COLO829 (cell line): ENCODE measurements at places on chromosomes 2 and 18.

- no peak for DNase-seq
These were observed 385.3 kb downstream of the IRS1 start for GRCh38 chr2:226414335-226414734.

- no peak for DNase-seq
These were observed 63.5 kb upstream of the TAF1B start for GRCh38 chr2:9779596-9780264.

GRCh38 chr2:197596766-197597165, 78.6 kb downstream of the RFTN2 start:
- DNase-seq = no peak

GRCh38 chr18:48951448-48952286, 902 bp upstream of the SMAD7 start:
- no peak for DNase-seq

DNA sequence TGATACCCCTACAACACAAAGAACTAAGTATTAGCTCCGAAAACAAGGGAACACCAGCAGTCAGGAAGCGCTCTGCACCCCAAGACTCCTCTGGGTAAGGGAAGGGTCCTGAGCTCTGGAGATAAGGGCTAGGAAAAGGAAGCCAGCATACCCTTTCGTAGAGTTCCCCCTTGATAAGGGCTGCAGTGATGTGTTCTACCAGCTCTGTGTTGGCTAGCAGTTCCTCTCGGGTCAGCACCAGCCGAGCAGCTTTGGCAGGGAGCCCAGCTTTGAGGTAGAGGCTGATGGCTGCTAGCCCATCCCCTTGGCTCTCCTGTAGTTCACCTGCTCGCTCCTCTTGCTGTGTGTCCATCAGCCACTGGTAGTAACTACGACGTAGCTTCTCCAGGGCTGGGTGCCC, 18.9 kb downstream of the KRTCAP3 start:
- DNase-seq = no peak

DNA sequence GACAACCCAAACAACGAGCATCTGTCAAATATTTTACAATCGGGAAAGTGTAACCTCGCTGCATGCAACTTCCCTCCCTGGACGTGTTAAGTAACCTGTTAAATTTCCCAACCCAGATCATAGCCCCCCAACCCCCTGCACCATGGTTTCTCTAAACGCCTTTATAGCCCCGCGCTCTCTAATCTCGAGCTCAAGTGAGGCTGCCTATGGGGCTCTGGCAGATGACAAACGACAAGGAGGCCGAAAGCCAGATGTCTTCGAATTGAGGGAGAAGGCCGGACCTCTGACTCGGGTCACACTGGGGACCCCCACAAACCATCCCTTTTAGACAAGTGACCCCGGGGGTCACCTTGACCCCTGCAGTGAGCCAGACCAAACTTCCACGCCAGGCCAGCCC, 526 bp downstream of the COX7A2L start:
- no peak for DNase-seq

GRCh38 chr2:111199840-111200239, 79.1 kb downstream of the BCL2L11 start:
- DNase-seq = no peak

DNA sequence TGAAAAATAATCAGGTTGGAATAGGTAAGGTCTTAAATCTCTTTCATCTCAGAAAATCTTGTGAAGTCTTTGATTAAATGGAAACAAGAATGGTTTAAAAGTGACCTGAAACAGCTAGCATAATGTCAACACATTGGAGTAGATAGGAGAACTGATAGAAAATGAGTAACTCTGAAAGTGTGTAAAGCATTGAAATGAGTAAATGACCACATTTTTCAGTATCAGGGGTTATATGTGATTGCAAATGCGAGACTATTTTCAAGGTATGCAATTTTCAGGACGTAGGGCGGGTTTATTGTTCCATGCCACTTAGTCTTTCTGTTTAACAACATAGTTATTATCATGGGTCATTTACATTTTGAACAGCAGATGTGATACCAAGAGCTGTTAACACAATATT, 1383.2 kb downstream of the LRP1B start:
- no peak for DNase-seq

GRCh38 chr2:49753344-49753985, 599.1 kb upstream of the FSHR start:
- peak; percentile 43 for DNase-seq

DNA sequence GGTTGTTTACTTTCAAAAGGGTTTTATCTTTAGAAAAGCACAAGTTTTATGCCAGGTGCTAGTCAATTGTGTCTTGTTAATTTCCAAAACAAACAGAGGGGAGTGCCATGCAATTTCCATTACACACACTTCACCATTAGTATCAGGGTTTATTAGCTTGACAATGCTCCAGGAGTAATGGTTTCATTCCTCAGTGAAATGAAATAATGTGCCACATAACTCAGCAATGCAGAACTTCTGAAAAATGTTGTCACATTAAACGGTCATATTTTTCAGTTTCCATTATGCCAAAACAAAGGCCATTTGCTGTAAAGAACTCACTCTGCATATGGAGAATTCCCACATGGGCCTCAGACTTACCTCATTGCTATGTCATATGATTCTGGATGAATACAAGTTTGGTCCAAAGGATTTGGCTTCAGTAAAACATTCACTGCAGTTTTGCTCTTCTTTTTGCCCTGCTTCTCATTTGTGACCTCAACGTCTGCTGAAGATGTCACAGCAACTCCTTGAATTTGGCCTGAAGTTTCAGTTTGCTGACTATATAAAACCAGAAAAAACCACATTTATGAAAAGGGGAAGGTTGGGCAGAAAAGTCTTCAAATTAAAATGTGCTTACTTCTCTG, 198.2 kb downstream of the SRBD1 start:
- DNase-seq = no peak

DNA sequence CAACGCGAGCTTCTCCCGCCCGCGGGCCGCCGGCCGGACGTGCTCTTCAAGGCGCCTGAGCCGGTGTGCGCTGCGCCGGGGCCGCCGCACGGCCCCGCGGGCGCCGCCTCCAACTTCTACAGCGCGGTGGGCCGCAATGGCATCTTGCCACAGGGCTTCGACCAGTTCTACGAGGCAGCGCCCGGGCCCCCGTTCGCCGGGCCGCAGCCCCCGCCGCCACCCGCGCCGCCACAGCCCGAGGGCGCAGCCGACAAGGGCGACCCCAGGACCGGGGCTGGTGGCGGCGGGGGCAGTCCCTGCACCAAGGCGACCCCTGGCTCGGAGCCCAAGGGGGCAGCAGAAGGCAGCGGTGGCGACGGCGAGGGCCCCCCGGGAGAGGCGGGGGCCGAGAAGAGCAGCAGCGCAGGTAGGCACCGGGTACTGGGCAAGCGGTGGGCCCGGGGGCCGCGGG, 676 bp downstream of the HOXD11 start:
- no peak for DNase-seq

DNA sequence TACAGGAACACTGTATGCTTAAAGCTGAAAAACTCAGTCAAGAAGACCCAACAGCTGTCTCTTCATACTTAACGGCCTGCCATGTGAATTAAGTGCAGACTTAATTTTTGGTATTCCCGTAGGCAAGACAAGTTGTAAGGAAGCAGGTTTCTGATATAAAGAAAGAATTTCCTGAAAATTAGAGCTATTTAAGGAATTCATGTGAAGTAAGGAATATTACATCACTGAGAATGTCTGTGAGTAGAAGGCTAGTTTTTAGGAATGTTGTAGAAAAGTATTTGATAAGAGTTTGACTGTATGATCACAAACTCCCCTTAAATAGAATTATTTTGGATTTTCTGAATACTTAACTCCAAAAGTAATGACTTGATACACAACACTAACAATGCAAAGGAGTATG, 51.0 kb downstream of the WDR33 start:
- no peak for DNase-seq

GRCh38 chr2:37742286-37742685, 70.8 kb upstream of the CDC42EP3 start:
- DNase-seq = no peak

- DNase-seq = no peak
These were observed 28.0 kb upstream of the ARHGEF4 start for GRCh38 chr2:130808482-130809268.

DNA sequence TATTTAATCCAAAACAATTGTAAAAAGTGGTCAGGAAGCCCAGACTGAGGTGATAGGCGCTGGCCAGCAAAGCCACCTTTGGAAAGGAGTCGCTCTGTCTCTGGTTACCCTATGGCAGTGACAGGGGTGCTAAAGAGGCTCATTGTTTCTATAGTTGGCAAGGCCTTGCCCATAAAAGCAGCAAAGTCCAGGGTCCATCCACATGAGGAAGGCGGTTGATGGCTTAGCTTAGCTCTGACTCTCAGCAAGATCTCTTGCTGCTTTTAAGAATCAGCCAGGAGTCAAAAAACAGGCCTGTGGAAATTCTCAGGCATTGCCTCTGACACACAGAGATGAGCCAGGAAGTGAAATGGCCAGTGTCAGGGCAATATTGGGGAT, 57.8 kb upstream of the CYP26B1 start:
- no peak for DNase-seq

- DNase-seq = no peak
These were observed 112.5 kb upstream of the CREB1 start for GRCh38 chr2:207417301-207417718.

DNA sequence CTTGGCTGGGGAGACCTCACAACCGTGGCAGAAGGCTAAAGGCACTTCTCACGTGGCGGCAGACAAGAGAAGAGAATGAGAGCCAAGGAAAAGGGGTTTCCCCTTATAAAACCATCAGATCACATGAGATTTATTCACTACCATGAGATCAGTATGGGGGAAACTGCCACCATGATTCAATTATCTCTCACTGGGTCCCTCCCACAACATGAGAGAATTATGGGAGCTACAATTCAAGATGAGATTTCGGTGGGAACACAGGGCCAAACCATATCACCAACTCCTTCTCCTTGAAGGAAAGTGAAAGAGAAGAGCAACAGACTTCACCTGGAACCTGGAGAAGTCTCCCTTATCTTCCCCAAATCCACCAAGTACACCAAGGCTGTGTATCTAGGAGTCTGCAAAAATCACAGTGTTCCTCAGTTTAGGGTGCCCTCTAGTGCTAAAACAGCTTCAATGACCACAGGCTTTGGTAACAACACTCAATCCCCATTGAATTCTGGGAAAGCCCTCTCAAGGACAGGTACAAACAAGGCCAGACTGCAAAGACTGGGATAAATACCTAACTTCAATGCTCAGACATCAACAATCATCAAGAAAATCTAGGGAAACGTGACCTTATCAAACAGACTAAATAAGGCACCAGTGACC, 148.8 kb upstream of the SRD5A2 start:
- peak; percentile 27 for DNase-seq

DNA sequence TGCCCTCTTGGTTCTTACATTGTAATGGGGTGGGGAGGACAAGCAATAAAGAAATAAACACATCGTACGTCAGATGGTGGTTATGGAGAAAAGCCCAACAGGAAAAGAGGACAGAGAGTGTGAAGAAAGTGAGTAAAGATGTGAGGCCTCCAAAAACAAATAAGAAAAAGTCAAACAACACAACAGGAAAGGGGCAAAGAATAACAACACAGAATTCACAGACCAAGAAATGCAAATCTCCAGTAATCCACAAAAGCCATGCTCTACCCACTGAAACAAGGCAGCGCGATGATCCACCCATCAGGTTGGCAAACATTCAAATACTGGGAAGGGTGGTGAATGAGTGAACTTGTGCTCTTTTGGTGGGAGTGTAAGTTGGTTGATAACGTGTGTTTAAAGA, 16.7 kb upstream of the DUSP2 start:
- DNase-seq = no peak

DNA sequence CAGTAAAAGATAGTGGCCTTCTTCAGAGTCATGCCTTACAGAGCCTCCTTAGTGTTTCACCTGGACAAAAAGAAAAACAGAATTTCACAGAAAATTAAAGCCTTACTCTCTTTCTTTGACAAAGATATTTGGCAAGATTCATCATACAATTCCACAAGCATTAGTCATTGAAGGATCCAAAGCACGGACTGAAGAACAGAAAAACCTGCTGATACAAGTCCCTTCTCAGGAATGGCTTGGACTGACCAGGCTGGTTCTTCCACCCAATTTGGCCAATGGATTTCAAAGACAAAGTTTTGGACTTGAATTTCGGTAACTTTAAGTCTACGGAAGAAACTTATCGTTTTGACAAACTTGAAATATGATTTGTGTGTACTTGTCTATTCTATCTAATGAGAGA, 39.1 kb upstream of the GALNT3 start:
- peak; percentile 13 for DNase-seq

DNA sequence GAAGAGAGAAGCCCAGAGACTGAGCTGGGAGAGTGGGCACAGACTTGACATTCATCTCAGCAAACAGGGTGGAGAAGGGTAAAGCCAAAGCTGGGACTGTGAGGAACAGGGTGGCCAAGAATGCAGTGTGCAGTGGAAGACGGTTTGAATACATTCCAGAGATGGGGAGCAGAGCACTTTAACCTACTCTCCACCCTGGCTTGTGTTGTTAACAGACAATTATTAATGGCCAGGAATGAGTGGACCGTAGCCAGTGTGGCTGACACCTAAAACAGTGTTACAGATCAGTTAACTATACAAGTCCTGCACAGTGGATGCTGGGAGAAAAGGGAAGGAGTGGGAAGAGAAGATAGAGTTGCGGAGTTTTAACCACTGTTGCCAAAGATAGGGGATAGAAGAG, 7.4 kb upstream of the NAB1 start:
- DNase-seq = no peak

DNA sequence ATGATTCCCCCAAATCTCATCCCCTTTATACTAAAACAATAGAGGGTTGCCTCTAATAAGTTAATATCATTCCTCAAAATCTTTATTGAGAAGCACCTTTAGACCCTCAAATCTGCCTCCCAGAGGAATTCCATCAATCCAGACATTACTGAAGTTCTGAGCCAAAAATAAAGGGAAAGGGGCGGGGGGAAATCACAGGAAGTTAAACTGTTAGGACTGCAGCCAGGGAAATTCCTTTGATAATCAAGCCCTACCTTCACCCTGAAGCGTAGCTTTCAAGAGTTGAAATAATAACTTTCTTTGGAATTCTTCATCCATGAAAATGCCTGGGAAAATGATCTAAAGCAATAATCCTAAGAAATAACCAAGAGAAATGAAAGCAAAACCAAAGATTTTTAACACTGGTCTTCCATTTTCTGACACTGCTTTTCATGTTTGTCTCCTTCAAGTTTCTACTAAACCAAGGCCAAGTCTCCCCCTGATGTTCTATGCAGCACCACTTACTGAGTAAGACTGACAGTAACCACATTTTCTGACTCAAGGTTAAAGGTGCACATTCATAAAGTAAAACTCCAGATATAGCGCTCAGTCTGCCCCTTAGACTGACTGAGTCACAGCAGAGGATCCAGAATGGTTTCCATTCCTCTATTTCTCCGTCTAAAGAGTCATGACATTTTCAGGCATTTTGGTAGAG, 78.2 kb downstream of the TCF4 start:
- no peak for DNase-seq

GRCh38 chr18:32530947-32531651, 60.4 kb upstream of the GAREM1 start:
- DNase-seq = peak; percentile 13

GRCh38 chr18:72376256-72376655, 167.9 kb downstream of the CBLN2 start:
- DNase-seq = no peak

- DNase-seq = no peak
These were observed 167.0 kb downstream of the BCL11A start for GRCh38 chr2:60386436-60386835.
